ENCODE measurements at places on chromosomes 4 and X. TPM values are rescaled to one million over a fixed set of nuclear protein-coding genes. Genes with fewer than 3 reads are reported as not detected.

The XAGE2 gene
- not detected for total RNA-seq

The GPR34 gene
- 23.4 TPM for total RNA-seq

The CT45A9 gene
- not detected for total RNA-seq

The SPANXA1 gene
- total RNA-seq, result not detected

The ZGRF1 gene
- total RNA-seq, result 25.3 TPM

The SYN1 gene
- total RNA-seq, result 17.5 TPM

The WDR13 gene
- 80.0 TPM for total RNA-seq

The CT45A2 gene
- total RNA-seq, result not detected

The CFAP99 gene
- not detected for total RNA-seq

The NLGN4X gene
- total RNA-seq, result 56.1 TPM

The GYPE gene
- total RNA-seq, result 0.31 TPM

The NSG1 gene
- total RNA-seq, result 218 TPM

The CENPVL2 gene
- total RNA-seq, result 1.7 TPM

DNA sequence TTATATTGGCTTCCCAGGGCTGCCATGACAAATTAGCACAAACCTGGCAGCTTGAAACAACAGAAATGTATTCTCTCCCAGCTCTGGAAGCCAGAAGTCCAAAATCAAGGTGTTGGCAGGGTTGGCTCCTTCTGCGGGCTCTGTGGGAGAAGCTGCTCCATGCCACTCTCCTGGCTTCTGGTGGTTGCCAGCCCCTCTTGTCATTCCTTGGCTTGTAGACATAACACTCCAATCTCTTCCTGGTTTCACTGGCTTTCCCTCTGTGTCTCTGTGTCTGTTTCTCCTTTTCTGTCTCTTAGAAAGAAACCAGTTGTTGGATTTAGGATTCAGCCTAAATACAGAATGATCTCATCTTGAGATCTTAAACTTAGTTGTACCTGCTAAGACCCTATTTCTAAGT, 85.5 kb downstream of the USP46 start:
- no peak for DNase-seq

DNA sequence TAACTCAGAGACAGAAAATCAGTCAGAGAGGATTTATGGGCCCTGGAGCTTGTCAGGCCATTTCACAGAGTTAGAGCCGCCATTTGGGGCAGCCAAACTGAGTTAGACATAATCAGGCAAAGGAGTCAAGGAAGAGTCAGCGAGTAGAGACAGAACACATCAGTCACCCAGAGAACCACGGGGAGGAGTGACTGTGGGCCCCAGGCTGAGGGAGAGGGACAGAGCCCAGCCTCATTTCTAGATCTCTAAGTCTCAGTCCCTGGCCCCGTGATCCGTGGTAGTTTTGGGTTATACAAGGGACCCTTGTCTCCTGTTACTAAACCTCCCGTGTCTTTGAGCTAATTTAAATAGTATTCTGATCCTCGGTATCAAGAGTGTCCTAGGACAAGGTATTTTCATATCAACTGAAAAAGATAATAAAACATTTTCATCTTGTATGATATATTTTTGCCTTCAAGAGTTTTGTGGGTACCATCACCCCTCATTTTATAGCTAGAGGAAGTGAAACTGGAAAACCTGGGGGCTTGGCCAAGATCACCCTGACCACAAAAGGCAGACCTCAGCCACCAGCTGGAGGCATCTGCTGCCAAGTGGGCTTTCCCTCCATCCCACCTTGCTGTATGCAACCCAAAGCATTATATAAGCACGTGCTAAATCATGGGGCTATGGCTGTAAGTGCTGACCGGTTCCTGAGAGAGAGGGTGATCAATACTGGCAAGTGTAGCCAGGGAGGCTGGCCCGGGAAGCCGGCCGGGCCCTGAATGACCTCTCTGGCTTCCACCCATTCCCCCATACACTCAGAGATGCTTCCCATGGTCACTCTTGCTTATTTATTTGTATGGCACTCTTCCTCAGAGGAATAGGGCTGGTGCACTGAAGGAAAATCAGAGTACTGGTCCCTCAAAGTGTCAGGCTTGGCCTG, 204.1 kb downstream of the BCOR start:
- DNase-seq, result no peak

- no peak for DNase-seq
Observed at GRCh38 chr4:140829825-140830224, 73.6 kb upstream of the TBC1D9 start.

DNA sequence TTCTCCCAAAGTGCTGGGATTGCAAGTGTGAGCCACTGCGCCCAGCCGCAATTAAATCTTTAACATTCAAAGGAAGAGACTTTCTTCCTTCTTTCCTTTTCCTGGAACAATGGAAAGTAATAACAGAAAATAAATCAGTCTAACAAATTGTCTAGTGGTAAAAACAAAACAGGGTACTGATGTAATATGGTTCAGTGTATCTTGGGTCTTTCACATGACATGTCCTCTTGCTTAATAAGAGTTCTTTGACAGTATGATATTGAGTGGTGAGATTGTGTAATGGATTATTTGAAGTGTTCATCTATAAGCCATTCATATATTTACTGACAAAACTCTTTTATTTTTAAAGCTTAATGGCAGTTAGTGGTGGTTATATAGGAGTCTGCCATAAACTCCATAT, 256.6 kb downstream of the SPRY1 start:
- no peak for DNase-seq

- DNase-seq, result no peak
Observed at GRCh38 chr4:15362541-15362940, 65.3 kb upstream of the C1QTNF7 start.

DNA sequence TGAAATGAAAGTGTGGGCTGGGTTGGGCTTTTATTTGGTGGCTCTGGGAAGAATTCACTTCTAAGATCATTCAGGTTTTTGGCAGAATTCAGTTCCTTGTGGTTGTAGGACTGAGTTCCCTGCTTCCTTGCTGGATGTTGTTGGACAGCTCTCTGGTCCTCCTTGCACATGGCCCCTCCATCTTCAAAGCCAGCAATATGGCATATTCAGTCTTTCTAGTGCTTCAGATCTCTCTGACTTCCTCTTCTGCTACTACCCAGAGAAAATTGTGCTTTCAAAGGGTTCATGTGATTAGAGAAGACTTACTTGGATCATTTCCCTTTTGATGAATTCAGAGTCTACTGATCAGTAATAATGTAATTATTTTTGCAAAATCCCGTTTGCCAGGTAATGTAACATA, 12.8 kb upstream of the IGFBP7 start:
- no peak for DNase-seq

- DNase-seq, result no peak
Observed at GRCh38 chrX:2664502-2664901, 26.6 kb upstream of the CD99 start.

GRCh38 chr4:137541876-137542646, 9.8 kb upstream of the PCDH18 start:
- no peak for DNase-seq

GRCh38 chr4:185202984-185203485, 765 bp downstream of the CFAP97 start:
- DNase-seq, result no peak

- DNase-seq, result no peak
Observed at GRCh38 chr4:3684546-3684945, 81.6 kb upstream of the ADRA2C start.

GRCh38 chr4:54090804-54091623, 8.9 kb upstream of the GSX2 start:
- DNase-seq, result no peak

GRCh38 chr4:47221721-47222120, 190.4 kb downstream of the GABRB1 start:
- DNase-seq, result no peak

GRCh38 chrX:105190252-105190853, 30.1 kb downstream of the TEX13A start:
- DNase-seq, result no peak

- DNase-seq, result no peak
Observed at GRCh38 chr4:111605111-111605510, 540.1 kb upstream of the FAM241A start.

- DNase-seq, result no peak
Observed at GRCh38 chr4:125070861-125071260, 243.9 kb upstream of the FAT4 start.

DNA sequence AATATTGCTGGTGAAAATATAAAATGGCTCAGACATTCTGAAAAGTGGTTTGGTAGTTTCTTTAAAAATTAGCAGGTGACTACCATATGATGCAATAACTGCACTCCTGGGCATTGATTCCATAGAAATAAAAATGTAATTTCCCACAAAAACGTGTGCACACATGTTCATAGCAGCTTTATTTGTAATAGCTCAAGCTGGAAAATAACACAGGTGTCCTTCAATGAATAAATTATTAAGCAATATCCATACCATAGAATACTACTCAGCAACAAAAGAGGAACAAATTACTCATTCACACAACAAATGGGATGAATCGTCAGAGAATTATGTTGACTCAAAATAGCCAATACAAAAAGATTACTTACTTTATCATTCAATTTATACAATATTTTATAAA, 893.7 kb upstream of the SLIT2 start:
- no peak for DNase-seq

DNA sequence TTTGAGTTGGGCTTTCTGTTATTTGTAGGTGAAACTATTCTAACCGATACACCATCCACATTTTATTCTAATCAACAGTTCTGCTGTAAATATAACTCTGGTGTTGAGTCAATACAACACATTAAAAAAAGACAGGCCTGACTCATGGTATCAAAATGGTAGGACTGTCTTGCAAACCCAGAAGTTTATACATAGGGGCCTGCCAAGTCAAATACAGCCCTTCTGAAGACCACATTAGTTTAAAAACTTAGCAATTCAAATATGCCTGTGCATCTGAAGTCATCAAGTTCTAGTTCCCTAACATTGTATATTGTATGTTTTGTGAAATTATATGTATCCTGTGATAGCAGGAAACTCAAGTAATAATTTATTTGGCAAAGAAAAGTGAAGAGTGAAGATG, 24.4 kb upstream of the PDE5A start:
- DNase-seq, result no peak

DNA sequence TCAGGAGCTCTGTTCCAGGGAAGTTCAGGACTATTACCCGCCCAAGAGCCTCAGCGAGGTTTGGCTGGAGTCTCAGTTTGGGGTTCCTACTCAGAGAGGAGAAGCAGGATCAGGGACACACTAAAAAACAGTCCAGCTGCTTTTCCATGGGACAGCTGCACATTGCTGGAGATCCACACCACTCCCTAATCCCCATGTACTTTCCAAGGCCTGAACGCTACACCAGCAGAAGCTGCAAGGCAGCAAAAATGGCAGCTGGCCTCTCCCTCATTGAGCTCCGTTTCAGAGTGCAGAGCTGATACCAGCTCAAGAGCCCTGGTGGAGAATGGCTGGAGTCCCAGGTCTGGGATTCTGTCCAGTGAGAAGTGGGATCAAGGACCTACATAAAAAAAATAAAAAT, 551.2 kb upstream of the PABPC5 start:
- no peak for DNase-seq

- DNase-seq, result no peak
Observed at GRCh38 chr4:94649381-94650133, 108.2 kb upstream of the BMPR1B start.

- DNase-seq, result no peak
Observed at GRCh38 chrX:35786271-35786670, 11.9 kb upstream of the MAGEB16 start.

DNA sequence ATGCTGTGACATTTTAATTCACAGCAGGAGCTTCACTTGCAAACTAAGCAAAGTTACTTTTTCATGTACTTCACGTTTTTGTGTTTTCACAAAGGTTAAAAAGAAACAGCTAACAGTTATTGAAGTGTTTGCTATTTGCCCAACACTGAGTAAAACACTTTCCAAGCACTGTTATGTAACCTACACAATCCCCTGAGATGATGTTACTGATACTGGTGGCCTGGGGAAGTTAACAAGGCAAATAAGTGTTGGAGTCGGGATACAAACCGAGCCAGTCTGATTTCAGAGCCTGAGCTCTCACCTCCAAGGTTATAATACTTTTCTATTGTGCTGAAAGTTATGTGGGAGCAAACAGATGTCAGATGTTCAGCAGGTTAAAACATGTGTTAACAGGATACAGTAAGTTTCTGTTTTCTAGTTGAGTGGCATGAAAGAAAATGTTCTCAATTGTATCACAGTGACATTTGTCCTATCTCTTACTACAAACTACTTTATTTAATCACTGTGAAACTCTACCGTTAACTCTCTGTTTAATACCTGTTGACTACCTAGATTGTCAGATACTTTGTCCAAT, 3.9 kb upstream of the CXCL13 start:
- no peak for DNase-seq

DNA sequence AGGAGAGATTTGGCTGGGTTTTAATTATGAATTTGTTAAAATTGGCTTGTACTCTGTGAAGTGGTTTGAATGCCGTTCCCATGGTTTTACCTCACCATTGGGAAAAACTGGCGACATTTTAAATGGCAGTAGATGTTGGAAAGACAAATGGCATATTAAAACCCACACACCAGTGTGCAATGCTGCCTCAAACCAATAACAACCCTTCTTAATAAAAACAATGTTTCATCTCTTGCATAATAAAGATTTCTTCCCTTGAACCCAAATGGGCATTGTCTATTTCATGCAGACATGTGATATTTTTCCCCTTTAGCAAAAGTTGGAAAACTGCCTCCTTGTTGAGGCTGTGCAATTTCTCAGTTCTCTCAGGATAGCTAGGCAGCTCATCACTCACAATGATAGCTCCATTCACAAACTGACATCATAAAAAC, 33.7 kb downstream of the GABRB1 start:
- DNase-seq, result no peak

DNA sequence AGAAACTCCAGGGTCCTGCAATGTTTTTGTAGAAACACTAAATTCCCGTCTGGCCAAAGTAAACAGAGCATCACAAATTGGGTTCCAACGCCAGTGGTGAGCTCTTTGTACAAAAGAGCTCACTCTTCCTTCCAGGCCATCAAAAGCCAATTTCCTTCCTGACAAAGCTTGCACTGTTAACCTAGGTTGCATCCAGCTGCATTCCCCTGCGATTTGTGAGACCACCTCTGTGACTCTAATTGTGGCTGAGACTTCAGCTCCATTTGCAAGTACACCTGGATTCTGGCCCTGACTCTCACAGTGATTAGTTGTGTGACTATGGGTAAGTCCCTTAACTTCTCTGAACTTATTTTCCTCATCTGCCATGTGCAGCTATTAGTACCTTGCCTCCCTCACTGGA, 212.5 kb upstream of the CXorf66 start:
- DNase-seq, result no peak

- DNase-seq, result no peak
Observed at GRCh38 chrX:111114806-111115205, 18.8 kb downstream of the PAK3 start.

GRCh38 chr4:27861802-27862201, 1001.2 kb downstream of the STIM2 start:
- peak; percentile 8 for DNase-seq

GRCh38 chr4:28518561-28519165, 1658.0 kb downstream of the STIM2 start:
- DNase-seq, result no peak

DNA sequence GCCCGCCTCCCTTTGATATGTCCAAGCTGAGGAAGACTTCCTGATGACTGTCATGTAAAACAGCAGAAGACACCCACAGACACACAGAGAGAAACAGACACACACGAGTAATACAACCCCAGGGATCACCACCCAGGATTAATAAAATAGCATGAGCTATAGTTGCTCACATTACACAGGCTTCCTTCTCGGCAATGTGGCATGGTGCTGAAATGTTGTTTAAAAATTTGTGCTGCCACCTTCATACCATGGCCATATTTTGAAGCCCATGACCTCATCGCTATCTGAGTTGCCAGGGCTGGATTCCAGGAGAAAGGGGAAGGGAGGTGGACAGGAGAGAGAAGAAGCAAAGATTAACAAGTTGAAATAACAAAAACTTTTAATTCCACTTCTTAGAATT, 111.7 kb downstream of the SYNPO2 start:
- DNase-seq, result no peak
